ENCODE measurements at places on chromosomes 12 and 14. TPM values are rescaled to one million over a fixed set of nuclear protein-coding genes. Genes with fewer than 3 reads are reported as not detected.

DNA sequence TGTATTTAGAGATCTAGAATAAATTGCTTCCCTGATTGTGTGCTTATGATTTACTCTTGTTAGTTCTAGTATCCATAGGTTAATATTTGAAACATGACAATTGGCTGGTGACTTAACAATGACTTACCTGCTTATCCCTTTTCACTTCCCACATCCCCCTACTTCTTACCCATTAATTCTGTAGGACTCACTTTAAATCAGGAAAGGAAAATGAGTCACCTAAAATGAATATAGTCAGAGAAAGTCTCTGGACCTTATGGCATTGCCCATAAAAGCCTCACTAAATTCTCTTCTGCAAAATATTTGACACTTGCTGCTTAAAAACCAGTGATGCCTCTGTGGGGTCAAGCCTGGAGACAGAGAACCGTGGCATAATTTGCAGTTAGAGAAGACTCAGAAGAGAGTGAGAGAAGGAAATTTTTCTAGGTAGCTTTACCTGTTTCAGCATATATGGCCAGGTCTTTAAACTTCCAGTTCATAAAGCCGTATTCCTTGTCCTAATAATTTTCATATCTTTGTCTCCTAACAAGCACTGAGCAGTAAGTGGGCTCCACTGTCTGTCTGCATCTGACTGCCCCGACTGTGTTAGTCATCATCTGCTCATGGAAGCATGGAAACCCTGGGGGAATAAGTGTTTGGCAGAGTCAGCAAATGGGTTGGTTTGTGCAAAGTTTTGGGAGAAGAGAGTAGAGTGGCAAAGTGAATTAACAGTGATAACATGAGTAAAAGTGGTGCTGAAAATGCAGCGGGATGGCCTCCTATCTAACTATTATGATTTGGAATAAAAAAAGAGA lies 294.4 kb downstream of the AKAP6 start:
- no peak for DNase-seq

GRCh38 chr12:68746572-68747180 lies 700 bp downstream of the SLC35E3 start:
- DNase-seq = no peak

DNA sequence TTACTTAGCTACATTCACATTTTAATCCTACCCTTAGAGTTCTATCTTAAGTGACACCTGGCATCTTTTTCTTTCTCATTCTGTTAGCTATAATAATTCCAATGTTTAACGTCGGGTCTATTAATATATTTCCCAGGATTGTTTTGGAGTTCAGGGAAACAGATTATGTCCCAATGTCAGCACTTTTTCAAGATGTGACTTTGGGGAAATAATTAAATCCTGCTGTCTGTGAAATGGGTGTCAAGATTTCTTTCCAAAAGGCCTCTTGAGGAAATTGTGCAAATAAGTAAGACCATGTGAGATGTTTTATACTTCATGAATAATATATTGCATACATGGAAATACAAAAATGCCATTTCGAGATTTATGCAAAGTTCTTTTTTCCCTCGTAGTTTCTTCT lies 887.6 kb upstream of the SEL1L start:
- no peak for DNase-seq

- DNase-seq = no peak
Observed at GRCh38 chr12:3086211-3086610, 9.0 kb downstream of the TSPAN9 start.

DNA sequence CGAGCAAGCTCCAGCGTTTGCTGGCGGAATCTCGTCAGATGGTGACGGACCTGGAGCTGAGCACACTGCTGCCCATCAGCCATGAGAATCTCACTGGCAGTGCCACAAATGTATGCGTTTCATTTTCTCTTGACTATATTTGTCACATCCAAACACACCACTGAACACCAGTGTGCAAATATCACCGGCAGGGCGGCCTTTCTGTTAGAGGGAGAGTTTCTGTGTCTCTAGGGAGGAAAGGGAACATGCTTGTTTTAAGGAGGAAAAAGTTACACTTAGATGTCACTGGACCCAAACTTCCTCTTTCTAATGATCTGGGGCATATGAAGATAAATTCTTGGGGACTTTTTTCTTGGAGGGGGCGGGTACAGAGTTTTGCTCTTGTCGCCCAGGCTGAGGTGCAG lies 21.9 kb upstream of the HIP1R start:
- no peak for DNase-seq

DNA sequence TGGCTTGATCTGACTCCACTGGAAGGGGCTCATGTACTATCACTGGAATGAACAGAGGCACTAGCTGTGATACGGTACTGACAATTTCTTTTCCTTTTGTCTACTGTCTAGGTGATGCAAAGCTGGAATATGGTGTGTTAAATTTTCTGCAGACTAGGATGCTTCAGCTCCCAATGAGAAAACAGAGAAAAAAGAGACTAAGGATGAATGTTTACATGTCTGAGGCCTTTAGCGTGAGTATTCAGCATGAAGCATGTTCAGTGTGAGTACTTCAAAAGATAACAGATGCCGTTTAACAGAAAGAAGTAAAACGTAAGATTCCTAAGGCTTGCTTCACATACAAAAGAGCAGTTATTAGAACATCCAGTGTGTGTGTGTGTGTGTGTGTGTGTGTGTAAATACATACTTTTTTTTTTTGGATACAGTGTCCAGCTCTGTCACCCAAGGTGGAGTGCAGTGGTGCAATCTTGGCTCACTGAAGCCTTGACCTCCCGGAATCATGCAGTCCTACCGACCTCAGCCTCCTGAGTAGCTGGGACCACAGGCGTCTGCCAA lies 92.3 kb upstream of the FERMT2 start:
- no peak for DNase-seq

DNA sequence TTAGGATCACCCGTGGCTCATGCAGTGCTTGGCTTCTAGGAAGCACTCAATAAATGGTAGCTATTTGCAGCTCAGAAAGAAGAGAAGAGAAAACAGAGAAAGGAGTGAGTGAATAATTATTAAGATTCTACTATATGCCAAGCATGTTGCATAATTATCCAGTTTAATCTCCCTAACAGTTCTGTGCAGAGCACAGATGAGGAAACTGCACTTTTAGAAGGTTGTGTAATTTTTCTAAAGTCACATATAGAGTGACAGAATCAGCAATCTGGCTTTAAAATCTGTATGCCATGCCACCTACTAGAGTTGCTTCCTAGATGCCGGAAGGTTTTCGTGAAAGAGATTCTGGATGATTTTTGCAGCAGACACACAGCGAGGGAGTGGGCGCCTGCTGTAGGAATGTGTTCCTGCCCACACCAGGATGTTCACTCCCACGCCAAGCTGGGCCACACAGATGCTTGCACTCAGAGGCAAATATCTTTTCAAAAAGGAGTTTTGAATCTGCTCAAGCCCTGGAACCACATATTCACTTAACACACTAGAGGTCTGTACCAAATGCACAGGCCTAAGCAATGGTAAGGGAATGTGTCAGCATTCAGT lies 50.2 kb upstream of the SMCO2 start:
- DNase-seq = no peak

DNA sequence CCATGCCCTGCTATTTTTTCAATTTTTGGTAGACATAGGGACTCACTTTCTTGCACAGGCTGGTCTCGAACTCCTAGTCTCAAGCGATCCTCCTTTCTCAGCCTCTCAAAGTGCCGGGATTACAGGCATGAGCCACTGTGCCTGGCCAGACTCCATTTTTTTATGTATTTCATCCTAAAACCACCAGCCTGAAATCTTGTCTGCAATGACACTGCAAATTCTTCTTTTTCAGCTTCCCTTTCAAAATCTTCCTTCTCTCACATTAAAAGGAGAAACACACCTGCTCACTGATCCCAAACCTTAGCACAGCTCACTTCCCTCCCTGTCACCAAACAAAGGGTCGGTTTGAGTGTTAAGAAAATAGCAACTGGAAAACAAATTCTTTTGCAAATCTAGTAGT lies 62.6 kb downstream of the PPP2R5E start:
- no peak for DNase-seq

- no peak for DNase-seq
Observed at GRCh38 chr14:49688701-49689030, 652 bp upstream of the POLE2 start.

DNA sequence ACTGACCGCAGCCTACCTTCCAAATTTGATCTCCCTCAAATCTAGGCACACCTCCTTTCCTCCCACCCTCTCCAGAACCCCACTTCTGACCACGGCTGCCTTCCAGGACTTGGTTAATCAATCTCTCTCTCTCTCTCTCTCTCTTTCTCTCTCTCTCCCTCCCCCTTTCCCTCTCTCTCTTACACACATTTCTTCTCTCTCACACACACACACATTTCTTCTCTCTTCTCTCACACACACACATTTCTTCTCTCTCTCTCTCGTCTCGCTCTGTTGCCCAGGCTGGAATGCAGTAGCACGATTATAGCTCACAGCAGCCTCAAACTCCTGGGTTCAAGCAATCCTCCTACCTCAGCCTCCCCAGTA lies 521 bp upstream of the GMFB start:
- DNase-seq = no peak

DNA sequence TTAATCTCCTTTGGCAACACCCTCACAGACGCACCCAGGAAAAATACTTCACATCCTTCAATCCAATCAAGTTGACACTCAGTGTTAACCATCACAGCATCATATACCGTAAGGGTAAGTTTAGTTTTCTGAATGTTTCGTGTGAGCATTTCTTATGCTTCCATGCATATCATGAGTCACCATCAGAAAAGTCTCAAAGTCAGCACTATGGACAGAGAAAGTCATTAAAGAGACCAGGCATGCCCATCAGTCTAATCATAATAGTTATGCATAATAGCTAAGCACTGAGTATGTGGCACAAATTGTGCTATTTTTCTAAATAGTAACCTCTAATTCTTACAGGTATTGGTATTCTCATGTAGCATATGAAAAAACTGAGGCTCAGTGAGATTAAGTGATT lies 158.8 kb upstream of the PRMT8 start:
- DNase-seq = no peak

DNA sequence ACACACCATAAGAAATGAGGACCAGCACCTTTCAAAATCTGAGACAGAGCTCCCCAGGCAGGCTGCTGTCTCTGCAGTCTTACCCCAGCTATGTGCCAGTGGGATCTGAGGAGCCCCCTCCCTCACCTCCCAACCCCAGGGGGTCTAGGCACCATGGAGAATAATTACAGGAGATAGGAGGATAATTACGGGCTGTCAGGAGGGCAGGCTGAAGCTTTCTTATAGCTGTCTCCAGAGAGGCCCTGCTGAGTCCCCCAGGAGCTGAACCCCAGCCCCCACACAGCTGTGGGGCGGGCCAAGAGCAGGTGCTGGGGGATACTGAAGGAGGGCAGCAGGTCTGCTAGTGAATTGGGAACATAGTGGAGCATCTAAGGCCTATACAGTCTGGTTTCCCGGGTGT lies 6.8 kb downstream of the CPNE6 start:
- DNase-seq = no peak

DNA sequence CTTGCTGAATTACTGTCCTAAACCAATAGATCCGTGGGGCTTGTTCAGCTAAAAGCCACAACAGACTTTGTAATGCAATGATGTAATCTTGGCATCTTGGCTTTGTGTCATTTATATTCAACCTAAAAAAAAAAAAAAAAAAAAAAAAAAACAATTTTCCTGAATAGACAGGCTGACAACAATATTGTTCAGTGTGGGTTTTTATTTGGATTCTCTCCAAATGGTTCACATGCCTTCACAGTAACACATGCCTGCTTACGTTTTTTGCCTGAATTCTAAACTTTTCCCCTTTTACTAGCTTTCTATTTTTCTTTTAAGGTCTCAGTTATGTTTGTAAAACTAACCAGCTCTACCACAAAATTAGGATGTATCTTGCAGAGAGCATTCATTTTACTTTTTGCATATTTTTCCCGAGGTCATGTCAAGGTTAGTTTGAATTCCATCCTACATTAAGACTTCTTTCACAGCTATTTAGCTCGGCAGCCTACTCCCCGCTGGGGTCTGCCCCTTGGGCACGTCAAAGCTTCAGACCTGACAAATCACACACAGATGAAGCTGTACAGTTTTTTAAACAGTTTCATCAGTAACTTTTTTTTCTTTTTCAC lies 213.7 kb upstream of the NPAS3 start:
- no peak for DNase-seq

DNA sequence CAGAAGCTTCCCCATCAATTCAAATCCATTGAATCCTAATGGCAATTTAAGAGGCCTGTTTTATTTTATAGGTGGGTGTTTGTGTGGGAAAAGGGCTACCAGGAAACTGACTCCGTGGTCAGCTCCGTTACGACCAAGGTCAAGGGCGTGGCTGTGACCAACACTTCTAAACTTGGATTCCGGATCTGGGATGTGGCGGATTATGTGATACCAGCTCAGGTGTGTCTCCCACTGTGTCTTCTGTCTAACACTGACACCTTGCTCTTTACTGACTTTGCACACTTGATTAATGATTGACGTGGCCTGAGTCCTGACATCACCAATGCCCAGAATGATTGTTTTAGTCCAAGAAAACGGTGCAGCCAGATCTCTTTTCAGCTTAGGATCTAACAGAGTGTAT lies 7.1 kb downstream of the P2RX4 start:
- DNase-seq = no peak

- DNase-seq = no peak
Observed at GRCh38 chr12:76669981-76670380, 93.9 kb upstream of the ZDHHC17 start.

DNA sequence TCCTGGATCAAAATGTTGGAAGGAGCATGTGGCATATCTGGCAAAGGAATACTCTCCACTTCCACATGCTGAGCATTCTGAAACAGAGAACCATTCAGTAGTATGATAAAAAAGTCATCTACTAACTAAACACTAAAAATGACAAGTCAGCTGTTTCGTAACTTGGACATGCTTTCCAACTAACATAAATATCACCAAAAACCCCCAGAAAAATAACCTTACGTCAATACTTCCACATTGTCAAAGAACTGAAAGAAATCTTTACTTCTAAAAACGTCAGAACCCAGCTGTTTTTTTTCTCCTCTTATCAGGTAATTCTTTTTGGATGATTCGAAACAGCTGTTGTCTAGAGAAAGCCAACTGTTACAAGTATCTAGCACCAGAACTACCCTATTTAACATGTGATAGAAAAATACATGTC lies 8.2 kb downstream of the WBP11 start:
- no peak for DNase-seq

DNA sequence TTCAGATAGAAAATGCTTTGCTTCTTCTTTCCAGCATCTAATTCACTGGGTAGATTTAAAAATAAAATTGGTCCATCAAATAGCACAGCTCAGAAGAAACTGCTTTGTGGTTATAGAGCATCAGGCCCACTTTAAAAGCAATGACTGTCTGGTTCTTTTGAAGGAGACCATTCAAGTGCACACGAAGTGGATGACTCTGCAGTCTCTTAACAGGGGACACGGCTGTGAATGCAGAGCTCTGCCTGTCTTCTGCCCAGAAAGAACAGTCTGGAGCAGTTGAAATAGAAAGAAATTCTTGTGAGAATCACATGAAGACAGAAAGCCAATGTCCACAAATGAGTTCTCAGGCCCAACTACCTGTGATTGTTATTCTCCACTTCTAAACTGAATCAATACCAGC lies 138.7 kb upstream of the PLEKHA5 start:
- no peak for DNase-seq

GRCh38 chr14:89476354-89476896 lies 59.4 kb upstream of the FOXN3 start:
- no peak for DNase-seq

GRCh38 chr14:36363704-36364103 lies 43.3 kb upstream of the MBIP start:
- DNase-seq = no peak

CPM gene
- total RNA-seq = 35.5 TPM

SLC11A2 gene
- 39.1 TPM for total RNA-seq

APEX1 gene
- total RNA-seq = 75.7 TPM

HOXC11 gene
- total RNA-seq = not detected

APOF gene
- not detected for total RNA-seq

SLCO1B3 gene
- not detected for total RNA-seq

All from esophagus squamous epithelium (tissue), 5 donors.